ENCODE measurements at places on chromosomes 12 and 14.

DNA sequence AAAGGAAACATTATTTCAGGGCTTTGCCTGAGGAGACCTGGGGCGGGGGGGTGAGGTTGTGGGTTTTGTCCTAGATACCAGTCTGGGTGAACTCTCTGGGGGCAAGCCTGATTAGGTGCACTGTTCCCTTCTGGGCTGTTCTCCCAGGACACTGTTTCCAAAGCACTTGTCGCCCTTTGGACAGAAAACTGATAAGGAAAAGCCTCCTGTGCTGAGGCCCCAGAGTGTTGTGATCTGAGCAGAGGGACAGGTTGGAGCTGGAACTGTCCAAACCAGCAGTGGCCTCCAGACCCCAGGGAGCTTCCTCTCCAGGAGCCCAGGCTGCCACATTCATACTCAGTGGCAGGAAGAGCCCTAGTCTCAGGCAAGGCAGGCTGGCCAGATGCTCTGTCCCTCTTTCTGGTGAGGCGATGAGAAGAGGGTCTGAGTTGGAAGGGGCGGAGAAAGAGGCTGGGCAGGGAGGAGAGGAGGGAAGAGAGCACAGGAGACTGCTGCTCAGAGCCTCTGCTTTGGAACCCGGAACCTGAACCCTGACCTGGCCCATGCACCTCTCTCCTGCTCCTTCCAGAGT, 1.9 kb downstream of the GALNT16 start:
- DNase-seq = no peak

DNA sequence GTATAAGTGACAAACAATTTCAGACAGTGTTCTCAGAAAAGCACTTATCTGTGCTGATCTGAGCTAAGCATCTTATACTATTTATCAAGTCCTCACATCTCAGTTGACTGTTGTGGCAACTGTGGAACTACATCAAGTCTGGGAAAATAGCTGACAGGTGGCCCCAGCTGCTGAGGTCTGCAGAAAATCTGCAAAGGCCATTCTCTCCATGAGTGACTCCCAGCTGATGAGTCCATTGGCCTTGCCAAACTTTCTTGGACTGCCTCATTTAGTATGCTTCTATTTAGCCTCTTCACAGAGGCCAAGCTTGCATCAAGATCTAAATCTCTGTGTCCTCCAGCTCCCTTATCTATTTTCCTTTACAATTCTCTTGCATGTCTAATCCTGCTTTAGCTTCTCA, 174.5 kb upstream of the RBM19 start:
- no peak for DNase-seq

GRCh38 chr14:75636100-75636692, 24.5 kb downstream of the ERG28 start:
- peak; percentile 60 for DNase-seq

DNA sequence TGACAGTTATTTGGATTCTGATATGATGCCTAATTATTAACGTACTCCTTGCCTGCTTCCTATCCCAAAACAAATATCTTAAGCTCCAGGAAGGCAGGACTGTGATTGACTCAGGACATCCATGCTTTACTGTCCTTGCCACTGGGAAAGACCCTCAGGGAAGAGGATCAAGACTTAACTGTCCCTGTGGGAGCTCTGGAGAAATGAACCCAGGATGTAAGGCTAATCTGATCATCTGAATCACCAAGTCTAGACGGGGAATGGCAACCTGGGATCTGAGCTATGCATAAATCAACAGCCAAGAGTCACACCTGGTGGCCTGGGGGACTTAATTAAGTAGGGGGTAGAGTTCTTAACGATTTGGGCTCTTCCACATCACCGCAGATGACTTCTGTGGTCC, 153.2 kb upstream of the BCL2L14 start:
- DNase-seq = no peak

DNA sequence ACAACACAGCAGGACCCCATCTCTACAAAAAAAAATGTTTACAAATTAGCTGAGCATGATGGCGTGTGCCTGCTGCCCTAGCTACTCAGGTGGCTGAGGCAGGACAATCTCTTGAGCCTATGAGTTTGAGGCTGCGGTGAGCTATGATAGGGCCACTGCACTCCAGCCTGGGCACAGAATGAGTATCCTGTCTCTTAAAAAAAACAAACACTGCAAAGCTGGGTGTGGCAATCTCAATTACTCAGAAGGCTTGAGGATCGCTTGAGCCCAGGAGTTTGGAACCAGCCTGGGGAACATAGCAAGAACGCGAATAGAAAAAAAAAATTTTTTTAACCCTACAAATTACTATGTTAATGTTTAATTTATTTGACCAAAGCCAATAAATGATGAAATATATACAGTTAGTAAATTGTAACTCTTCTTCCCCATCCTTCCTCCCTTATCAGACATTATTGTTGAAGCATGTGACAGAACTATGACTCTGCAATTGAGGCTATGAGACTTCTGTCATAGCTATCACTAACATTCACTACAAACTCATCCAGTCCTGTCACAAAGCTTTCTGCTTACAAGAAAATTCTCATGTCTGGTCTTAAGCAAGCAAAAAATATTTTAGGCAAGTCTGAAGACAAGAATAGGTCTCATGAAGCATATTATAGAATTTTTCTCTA, 9.8 kb downstream of the BTBD7 start:
- no peak for DNase-seq

DNA sequence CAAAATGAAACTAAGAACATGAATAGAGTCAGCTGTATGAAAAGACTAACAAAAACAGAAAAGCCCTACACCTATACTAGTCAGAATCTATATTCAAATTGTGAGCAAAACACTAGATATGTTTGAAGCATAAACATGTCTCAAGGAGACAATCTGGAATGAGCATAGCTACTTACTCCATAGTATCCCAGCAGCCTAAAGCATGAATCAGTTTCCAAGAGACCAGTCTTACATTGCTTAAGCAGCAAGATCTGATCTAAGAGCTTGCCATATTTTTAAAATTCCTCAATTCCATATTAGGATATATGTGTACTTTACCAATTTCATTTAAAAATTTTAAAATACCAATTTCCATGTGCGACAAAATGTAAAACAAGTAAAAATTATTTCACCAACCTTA, 7.7 kb downstream of the CAPS2 start:
- peak; percentile 75 for DNase-seq

DNA sequence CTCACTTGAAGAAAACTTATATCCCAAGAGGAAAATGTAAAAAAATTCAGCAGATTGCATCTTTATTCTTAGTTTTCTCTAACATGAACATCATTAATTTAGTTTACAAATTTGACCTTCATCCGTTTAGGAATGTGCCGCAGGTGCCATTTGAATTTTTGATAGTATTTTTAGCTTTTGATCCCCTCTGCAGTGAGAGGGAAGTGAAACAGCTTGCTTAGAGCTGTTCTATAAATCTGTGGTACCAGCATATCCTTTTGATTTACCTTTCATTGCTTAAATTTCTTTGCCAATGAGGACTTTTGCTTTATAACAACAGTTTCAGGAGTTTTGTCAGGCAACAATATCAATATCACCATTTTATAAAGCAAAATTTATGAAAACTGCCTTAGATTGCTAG, 32.7 kb downstream of the DUSP6 start:
- DNase-seq = no peak

DNA sequence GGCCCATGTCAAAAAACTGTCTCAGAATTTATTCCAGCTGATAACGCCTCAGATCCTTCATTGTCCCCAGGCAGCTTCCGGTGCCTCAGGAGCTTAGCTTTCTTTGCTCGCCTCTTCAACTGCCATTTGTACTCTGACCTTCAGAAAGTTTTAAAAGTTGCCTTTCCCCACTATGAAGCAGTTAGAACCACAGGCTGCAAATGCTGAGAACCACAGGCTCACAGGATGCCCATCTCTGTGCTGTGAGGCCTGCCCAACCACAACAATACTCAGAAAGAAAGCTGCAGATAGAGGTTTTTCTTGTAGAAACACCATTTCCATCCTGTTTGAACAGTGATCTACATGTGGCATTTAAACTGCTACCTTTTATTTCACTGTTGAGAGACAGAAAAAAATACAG, 131.1 kb downstream of the PRKCH start:
- DNase-seq = no peak

DNA sequence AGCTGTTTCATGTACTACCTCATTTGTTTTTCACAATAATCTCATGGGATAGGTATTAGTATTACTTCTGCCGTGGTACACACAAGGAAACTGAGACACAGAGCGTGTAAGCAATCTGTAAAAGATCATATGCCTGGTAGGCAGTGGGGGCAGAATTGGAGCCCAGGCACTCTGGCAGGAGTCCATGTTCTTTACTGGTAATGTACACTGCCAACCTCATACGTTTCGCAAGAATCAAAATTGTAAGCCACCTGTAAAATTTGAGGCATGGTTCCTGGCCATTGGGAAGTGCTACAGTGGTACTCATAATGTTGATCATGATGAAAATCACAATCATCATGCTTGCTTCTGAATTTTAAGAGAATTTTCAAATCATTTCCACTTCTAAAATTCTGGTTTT, 40.7 kb downstream of the TMTC1 start:
- no peak for DNase-seq

DNA sequence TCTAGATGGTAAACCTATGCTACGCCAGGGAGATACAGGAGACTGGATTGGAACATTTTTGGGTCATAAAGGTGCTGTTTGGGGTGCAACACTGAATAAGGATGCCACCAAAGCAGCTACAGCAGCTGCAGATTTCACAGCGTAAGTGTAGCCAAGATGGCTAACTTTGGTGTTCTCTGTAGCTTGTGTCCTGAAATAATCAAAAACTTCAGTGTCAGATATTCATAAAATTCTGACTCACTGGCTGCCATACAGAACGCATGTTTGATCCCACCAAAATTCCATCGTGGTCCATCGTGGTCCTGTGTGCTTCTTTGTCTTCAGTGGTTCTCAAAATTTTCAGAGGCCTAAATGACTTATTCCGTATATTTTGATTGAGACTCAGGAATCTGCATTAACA, 1.3 kb downstream of the STRAP start:
- no peak for DNase-seq

GRCh38 chr14:20555845-20556244, 5.0 kb downstream of the RNASE9 start:
- no peak for DNase-seq

DNA sequence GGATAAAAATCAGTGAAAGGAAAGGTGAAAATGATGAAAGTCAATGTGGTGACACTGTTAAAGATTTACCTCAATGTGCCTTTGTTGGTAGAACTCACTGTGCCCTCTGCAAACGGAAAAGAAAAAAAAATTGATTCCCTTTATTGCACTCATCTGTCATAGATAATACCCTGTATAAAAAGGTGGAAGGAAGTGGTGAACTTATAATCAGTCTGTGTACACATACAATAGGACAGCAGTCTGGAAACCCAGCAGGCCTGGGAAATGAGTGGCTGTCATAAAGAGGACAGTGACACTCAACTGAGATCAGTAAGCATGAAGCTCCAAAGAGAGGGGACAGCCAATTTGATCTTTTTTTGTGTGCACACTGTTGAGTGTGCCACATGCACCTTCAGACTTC, 364.7 kb downstream of the NOVA1 start:
- DNase-seq = no peak

- no peak for DNase-seq
Measured at GRCh38 chr12:75354011-75354410, 19.5 kb downstream of the GLIPR1L1 start.

DNA sequence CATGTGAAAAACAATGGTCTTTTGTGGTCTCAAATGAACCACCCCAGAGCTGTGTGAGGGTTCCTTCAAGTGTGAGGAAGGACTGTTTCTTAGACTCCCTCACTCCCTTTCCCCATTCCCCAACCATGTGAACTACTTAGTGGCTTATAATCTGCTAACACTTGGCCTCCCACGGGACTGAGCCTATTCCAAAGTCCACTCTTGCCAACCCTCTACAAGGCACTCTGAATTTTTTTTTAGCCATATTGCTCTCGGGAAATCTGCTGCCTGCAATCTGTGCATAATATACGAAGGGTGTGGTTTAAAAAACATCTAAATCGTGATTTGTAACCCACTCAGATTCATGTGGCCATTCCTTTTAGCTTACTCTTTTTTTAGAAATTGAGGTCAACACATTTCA, 2.6 kb downstream of the SVOP start:
- no peak for DNase-seq

GRCh38 chr14:95077345-95077744, 80.0 kb downstream of the DICER1 start:
- no peak for DNase-seq

GRCh38 chr12:122182887-122183587, at the start of gene LRRC43:
LRRC43 (plus strand) TSS chr12:122183123; CDS start chr12:122183145, 22 bp downstream.
- DNase-seq = peak; percentile 28

GRCh38 chr14:91149462-91149861, 35.6 kb downstream of the DGLUCY start:
- DNase-seq = peak; percentile 99

DNA sequence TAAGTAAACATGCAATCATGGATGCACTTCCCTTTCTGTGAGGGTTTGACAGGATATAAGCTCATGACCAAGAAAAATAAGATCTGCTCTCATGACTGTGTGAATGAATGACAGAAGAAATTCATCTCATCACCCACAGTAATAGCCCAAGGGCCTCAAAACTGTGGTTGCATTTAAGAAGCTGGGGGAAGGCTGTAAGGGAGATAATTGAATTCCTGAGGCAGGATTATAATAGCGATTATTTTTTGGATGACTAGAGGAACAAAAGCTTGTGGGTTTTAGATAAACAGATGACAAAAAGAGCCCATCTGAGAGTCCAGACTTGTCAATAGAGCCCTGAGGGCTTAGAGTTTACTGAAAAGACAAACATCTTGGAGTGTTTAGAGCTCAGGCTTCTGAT, 161.2 kb downstream of the NTF3 start:
- no peak for DNase-seq

DNA sequence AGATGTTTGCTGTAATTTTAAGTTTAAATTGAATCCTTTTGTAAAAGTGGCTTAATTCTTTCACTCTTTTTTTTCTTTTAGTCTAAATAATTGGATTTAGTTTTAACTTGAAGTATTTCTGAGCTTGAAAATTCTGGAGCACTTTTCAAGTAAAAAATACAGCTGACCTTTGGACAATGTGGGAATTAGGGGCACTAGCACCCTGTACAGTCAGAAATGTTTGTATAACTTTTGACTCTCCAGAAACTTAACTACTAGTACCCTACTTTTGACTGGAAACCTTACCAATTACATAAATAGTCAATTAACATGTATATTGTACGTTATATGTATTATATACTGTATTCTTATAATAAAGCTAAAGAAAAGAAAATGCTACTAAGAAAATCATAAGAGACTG, 7.8 kb downstream of the KTN1 start:
- DNase-seq = no peak

GRCh38 chr12:92656911-92657310, 45.9 kb upstream of the PLEKHG7 start:
- no peak for DNase-seq

DNA sequence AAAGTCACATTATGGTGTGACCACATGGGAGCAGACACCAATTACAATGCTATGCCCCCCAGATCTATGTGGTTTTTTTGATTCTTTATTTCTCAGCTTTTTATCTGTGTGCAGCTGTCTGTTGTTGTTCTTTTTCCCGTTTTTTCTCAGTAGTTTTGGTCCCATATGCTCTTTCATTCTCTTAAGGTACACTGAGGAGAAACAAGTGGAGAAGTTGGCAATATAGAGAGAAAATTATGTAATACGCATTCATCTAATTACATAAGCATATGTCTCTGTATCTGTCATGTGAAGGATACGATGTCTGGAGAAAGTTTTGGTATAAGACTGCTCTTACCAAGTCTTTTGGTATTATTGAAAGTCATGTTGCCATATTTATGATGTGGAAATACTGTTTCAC, 819.0 kb downstream of the NRXN3 start:
- DNase-seq = no peak

Measured in choroid plexus epithelial cell (primary cell).